ENCODE measurements at places on chromosomes 11 and 22.
A peak's percentile ranks its signal among the peaks of the same experiment; 100 is the strongest.

DNA sequence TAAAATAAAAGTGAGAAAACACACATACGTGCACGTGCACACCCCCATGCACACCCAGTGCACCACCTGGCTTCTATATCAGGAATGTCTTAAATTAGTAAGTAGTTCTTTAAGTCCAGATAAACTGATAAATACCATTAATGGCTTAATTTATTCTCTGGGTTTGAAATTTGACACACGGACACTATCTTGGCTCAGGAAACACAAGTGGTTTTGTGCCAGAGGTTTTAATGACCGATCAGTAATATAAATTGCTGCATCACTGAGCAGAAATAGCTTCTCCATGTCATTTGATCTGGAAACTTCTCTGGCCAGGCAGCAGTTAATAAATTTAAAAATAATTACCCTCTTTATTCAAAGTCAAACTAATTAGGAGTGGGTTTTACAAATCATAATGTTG lies 101.5 kb upstream of the NNMT start:
- DNase-seq, result no peak

GRCh38 chr22:20247608-20248171 lies 20.4 kb downstream of the RTN4R start:
- no peak for DNase-seq

GRCh38 chr22:28231441-28231840 lies 312.4 kb upstream of the PITPNB start:
- DNase-seq, result no peak

GRCh38 chr11:119807841-119808240 lies 78.8 kb upstream of the NECTIN1 start:
- DNase-seq, result no peak

- no peak for DNase-seq
Observed at GRCh38 chr11:133955945-133956421, 785 bp downstream of the IGSF9B start.

- no peak for DNase-seq
Observed at GRCh38 chr22:37734402-37734700, 37.5 kb downstream of the TRIOBP start.

GRCh38 chr11:75189911-75190310 lies 39.0 kb downstream of the SLCO2B1 start:
- no peak for DNase-seq

DNA sequence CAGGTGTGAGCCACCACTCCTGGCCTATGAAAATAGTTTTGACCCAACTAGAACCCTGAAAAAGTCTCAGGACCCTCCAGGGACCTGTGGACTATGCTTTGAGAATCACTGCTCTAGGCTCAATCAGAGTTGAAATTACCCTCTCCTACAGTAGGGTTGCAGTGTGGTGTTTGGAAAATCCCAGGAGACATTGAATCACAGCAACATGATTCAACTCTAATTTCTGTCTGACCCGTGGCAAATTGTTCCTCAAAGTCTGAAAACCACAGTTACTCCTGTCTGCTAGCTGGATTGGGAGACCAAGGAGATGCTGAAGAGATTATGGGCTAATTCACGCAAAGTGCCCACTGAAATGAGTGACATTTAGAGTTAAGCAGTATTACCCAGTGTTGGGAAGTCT lies 5.4 kb upstream of the MTMR3 start:
- no peak for DNase-seq

- no peak for DNase-seq
Observed at GRCh38 chr11:35792846-35793192, 130.2 kb downstream of the TRIM44 start.

- no peak for DNase-seq
Observed at GRCh38 chr11:116782728-116783127, 5.1 kb downstream of the ZPR1 start.

DNA sequence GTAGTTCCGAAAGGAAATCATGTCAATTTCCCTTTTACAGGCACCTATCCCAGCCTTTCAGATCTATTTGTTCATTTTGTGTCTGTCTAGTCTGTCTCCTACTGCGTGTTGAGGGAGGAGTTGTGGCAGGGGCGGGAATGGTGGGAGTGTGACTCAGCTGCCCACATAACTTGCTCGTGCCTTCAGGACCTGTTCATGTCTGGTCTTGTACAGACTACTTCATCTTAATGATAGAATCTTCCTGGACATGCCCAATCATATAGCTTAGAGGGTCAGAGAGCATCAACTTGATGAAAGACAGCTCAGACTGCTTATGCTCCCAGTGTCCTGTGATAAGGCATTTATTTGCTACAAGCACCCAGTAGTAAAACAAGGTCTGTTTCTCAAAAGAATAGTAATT lies 61.0 kb upstream of the BIRC3 start:
- DNase-seq, result no peak

DNA sequence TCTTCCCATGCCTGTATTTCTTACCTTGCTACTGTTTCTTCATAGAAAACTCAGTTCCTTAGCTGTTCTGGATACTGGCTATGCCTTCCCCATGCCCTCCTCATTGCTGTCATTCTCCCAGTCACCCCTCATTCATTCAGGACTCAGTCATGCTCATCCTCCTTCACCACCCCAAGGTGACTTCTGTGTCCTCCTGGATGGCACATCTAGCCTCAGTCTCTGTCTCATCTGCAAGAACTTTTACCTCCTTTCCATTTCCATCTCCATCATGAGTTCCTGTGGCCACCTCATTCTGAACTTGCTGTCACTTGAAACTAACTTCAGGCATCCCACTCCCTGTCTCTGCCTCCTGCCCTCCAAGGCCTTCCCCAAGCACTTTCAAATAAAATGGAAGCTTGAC lies 42.3 kb downstream of the PANX1 start:
- DNase-seq, result no peak

DNA sequence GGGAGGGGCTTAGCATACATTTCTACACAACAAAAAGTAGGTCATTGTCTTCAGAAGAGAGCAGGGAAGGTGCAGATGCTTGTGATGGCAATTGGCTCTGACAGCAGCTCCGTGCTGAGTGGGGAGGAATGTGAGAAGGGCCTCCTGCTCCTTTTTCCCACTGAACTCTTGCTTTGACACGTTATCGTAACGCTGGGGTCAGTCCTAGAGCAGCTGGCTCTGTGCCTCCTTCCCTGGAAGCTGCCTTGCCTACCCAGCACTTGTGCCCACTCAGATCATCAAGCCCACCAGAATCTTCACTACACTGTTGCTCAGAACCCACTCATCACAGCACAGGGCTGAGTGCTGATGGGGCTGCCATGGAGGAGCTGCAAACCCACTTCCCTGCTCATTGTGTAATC lies 14.9 kb upstream of the NAV2 start:
- DNase-seq, result no peak

GRCh38 chr22:46935506-46936377 lies 173.3 kb downstream of the TBC1D22A start:
- no peak for DNase-seq

DNA sequence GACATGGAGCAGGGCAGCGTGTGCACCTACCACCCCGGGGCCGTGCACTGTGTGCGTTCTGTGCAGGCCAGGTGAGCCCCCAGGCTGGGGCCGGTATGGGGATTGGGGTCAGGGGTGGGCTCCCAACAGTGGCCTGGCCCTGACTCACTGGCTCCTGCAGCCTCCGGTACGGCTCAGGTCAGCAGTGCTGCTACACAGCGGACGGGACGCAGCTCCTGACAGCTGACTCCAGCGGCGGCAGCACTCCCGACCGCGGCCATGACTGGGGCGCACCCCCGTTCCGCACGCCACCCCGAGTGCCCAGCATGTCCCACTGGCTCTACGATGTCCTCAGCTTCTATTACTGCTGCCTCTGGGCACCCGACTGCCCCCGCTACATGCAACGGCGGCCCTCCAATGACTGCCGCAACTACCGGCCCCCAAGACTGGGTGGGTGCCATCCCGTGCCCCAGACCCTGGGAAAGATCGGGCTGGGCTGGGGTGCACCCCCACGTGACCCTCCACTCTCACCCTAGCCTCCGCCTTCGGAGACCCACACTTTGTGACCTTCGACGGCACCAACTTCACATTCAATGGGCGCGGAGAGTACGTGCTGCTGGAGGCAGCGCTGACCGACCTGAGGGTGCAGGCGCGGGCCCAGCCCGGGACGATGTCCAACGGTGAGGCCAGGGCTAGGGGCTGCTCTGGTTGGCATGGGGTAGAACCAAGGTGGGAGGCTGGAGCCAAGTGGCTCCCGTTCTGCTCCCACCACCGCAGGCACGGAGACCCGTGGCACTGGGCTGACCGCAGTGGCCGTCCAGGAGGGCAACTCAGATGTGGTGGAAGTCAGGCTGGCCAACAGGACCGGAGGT lies 4.4 kb downstream of the SUSD2 start:
- no peak for DNase-seq

GRCh38 chr22:45975164-45976161 lies 1.5 kb downstream of the WNT7B start:
- DNase-seq, result no peak

DNA sequence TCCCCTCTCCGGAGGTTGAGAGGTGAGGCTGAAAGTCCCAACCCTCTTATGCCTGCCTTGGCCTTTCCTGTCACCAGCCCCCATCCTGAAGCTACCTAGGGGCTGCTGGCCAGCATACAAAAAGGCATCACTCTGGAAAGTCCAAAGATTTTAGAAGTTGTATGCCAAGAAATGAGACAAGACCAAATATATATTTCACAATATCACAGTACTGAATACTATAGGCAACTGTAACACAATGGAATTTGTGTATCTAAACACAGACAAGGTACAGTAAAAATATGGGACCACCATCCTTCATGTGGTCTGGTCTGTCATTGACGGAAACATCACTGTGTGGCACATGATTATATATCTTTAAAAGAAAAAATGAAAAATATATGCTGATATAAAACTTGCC lies 4.2 kb downstream of the KLHL22 start:
- DNase-seq, result no peak

GRCh38 chr11:125342281-125342930 lies 153.7 kb downstream of the FEZ1 start:
- DNase-seq, result no peak

- peak; percentile 14 for DNase-seq
Observed at GRCh38 chr11:104858882-104859775, 39.1 kb downstream of the CASP12 start.

- no peak for DNase-seq
Observed at GRCh38 chr22:42327462-42328129, 57.1 kb upstream of the TCF20 start.

DNA sequence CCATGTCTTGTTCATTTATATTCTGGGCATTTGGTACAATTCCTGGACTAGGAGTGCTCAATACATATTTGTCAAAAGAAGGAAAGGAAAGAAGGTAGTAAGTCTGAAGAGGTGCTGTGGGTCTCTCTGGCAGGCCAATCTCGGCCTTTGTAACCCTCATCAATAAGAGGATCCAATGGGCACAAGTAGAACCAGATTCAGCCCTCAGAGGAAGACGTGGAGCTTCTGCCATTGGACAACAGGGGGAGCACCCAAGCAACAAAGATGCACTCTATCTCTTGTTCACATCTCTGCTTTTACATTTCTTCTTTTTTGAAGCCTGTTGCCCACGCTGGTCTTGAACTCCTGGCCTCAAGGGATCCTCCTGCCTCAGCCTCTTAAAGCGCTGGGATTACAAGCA lies 2.2 kb upstream of the VPS11 start:
- peak; percentile 60 for DNase-seq

- DNase-seq, result peak; percentile 5
Observed at GRCh38 chr11:112961146-112961668, at the start of gene NCAM1. Gene NCAM1 (plus strand): TSS chr11:112961420.

Data from CD4-positive, alpha-beta T cell treated with Interleukin-4 for 1 hour (primary cell).